SIG-M5 (cell line): ENCODE measurements at places on chromosomes 12 and 14.

DNA sequence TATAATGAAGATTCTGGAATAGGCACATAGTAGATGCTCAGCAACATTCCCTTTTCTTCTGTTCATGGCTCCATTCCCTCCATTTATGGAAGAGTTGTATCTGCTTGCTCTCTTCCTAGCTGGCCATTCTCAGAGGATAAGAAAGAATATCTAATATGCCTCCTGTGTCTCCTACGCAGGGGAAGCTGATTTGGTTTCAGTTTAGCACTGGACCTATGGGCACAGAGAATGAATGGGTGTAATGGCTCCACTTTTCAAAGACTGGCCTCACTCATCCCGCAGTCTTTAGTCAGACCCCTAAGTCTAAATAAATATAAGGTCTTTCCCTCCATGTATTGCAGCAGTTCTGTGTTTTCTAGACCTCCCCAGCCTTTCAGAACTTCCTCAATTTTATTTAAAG lies 2.0 kb downstream of the PKP2 start:
- DNase-seq = no peak

GRCh38 chr14:93041830-93042229 lies 73.9 kb downstream of the ITPK1 start:
- no peak for DNase-seq

- no peak for DNase-seq
These were observed 704 bp downstream of the ATP2B1 start for GRCh38 chr12:89707703-89708564.

- DNase-seq = no peak
These were observed 160.4 kb downstream of the EFCAB11 start for GRCh38 chr14:89794096-89794495.

GRCh38 chr12:124780752-124781685 lies 82.6 kb downstream of the SCARB1 start:
- no peak for DNase-seq

DNA sequence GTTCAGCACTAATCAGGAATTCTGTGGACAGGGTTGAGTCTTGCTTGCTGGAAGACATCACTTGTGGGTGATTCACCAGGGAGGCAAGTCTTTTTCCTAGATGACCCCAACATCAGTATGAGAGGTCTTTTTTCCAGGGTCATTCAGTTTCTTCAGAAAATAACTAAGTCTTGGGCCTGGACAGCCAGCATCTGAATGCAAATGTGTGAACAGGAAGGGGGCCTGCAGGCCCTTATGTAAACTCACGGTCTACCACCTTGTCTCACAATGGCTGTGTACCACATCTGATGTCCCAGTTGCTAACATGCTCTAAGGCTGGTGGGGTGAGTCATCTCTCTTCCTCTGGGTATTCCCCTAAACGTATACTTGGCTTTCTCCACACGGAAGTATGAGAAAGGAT lies 79.2 kb downstream of the HECTD4 start:
- DNase-seq = no peak

GRCh38 chr12:70830221-70831061 lies 90.1 kb downstream of the PTPRR start:
- no peak for DNase-seq

DNA sequence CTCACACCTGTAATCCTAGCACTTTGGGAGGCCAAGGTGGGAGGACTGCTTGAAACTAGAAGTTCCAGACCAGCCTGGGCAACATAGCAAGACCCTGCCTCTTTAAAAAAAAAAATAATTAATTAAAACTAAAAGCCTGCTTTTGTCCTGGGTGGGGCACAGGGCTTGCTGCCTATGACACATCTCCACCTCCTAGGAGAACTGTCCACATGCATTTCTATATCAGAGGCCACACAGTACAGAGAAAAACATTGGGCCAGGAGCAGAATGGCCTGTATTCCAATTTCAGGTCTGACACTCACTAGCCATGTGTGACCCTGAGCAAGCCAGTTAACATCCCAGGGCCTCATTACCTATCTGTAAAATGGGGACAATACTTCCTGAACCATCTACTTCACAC lies 31.9 kb downstream of the CCDC88C start:
- DNase-seq = no peak

- no peak for DNase-seq
These were observed 15.8 kb upstream of the TMEM30B start for GRCh38 chr14:61296719-61297502.

GRCh38 chr14:21026988-21027315 lies 2.1 kb upstream of the NDRG2 start:
- DNase-seq = no peak

DNA sequence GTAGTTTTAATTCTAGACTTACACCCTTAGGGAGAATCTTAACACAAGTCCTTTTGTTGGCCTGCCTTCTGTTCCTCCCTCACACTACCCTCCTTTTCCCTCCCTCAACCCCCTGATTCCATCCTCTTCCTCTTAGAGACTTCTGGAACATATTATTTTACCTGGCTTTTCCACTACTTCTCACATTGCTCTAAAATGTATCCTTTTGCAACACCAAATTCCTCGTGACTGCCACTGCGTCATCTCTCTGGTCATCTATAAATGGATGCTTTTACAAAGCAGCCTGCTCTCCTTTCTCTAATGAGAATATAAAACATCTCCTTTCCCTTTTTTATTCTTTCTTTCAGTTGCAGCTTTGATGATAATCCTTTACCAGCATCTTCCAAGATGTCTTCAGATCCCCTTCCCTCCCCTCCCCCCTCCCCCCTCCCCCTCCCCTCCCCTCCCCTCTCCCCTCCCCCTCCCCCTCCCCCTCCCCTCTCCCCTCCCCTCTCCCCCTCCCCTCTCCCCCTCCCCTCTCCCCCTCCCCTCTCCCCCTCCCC lies 93.6 kb downstream of the DIP2B start:
- no peak for DNase-seq

DNA sequence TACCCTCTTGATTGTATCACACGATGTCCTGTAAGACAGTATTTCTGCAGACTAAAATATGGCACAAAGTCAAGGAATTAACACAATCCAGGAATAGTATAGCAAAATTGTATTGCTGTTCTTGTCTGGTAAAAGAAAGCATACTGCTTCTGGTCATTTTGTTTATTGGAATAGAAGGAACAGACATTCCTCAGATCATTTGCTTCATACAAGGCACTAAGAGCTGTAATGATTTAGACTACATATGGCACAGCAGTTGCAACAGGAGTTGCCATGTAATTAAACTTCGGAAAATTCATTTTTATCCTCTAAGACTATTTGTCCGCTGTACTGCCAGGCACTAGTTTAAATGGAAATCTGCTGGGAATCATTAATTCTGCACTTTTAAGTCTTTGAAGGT lies 7.6 kb upstream of the KERA start:
- DNase-seq = no peak

DNA sequence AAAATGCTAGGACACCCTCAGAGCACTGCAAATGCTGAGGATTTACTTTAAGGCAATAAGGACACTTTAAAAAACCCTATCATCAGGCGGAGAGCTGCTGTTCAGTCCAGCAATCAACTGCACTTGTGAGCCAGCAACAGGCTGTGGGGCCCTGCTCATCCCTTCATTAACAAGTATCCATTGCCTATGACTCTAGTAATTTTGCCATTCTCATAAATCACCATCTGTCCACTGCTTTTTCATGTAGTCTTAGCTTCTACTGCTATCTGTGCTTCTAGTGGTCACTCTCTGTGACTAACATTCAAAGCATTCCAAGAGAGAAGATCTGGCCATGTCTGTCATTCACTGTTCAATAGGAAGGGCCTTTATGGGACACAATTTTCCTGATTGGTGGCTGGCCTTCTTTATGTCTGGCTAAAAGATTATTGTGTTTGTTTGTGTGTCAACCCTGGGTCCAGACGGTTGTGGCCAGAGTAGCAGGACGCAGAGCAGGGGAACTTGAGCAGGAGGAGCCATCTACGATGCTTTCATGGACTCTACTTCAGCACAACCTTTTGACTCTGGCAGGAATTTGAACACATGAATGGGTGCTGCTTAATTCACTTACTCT lies 3.6 kb upstream of the KRAS start:
- no peak for DNase-seq
